ENCODE measurements at places on chromosomes 2 and 18.

DNA sequence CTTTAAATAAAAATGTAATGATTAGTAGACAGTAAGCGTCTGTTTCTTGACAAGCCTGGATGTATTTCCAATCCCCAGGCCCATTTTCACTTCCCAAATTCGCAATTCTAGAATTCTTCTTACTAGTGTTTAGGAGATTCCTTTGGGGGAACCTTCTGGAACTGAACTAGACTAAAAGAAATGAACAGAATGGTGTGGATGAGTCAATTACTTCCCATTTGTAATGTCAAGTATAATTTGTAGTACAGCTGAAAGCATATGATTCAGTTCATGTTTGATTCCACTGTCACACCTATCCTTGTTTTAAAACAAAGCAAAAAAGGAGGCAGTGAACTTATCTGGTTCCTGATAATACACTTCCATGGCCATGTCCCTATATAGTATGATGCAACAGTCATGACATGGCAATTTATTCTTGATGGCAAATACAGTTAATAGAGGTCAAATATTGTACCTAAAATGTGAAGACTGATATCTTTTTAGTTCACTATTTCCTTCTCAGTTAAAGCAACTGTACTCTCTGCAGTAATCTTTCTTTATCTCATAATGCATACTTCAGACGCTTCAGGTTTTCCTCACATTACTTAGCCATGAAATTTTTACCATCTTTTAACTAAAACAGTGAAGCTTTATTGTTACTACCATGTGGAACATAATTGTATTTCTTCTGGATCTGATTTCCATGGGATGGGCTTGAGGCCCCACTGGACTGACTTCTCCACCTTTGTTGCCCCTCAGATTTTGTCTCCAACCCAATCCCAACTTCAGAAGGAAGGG lies 2.0 kb downstream of the IDH1 start:
- DNase-seq = no peak

DNA sequence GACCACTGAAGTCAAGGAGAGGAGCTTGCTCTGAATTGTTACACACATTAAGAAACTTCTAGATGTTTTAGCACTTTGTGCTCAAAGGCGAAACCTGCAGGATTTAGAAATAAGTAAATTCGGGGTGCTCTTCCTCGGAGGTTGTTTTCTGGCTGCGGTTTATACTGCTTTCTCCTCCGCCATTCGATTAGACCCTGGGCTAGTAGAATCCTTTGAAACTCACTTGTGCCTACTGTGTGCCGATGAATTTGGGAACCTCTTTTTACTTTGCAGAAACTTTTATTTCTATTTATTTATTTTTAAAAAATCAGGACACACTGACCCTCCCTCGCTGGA lies 3.5 kb downstream of the MEIS1 start:
- DNase-seq = no peak

DNA sequence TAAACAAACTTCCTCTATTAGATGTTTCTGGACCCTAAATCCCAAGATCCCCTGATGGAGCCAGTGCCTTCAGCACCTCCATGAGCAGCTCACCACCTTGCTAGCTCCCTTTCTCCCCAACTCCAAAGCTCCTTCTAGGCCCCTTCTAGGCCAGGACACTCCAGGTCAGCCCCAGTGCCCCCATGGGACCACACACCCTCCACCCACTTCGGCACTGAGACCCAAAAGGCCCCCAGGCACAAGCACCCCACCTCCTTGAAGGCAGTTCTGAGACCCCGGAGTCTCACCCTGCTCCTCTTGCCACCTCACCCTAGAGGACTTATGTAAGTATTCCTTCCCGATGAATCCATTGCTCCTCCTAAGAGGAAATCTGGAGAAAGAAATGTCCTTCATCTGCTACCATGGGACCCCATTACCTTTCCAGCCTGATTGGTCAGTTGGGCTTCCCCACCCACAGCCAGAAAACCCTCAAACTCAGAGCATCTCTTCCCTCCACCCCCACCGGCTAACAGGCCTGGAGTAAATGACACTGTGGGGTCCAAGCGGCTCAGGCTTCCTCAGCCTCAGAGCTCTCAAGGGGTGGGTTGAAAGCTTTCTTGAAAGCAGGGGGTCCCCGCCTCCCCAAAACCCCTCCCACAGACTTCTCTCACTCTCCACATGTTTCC lies 9.8 kb upstream of the ARMC9 start:
- no peak for DNase-seq

DNA sequence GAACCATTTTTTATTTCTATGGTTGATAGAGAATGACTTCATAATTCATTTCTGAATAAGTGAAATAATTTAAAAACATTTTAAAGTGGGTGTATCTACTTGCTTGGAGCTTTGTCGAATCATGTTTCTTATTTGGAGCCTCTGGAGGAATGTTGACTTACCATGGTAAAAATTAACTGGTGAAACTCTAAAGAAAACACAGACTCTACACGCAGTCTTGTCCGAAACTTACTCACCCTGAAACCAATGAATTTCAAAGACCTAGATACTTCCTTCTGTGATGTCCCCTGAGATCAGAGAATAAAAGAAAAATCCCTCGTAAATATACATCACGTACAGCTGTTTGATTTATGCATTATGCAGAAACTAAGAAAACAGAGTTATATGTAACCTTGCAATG lies 665.2 kb upstream of the NRXN1 start:
- DNase-seq = no peak

DNA sequence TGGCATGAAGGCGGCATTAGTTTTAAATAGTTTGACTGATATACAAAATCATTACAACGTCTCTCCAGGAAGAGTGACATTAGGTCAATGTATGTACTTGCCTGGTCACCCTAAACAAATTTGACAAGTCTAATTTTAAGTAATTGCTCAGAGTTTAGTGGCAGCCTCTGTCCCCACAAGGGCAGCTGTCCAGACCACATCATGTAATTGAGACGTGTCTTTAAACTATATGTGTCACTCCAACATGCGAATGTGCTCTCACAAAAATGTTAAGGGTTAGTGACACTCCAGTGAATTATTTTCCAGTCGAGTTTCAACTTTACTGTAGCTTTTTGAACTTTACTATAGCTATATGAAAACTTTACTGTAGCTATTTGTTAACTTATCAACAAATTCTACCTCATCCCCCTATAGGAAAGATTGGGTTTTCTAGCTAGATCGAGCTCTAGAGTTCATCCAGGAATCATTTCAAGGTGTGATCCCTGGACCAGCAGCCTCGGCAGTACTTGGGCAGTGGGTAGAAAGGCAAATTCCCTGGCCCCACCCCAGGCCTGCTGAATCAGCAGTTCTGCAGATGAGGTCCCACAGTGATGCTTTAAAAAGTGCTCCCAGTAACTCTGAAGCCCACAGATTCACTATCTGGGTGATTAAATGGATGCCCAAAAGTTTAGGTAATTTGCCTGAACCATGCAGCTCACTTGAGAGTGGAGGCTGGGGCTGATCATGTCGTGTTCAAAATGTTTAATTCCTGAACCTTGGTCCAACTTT lies 66.4 kb upstream of the POU3F3 start:
- no peak for DNase-seq

GRCh38 chr18:35968278-35968880 lies 4.1 kb upstream of the RMP24 start:
- DNase-seq = no peak

DNA sequence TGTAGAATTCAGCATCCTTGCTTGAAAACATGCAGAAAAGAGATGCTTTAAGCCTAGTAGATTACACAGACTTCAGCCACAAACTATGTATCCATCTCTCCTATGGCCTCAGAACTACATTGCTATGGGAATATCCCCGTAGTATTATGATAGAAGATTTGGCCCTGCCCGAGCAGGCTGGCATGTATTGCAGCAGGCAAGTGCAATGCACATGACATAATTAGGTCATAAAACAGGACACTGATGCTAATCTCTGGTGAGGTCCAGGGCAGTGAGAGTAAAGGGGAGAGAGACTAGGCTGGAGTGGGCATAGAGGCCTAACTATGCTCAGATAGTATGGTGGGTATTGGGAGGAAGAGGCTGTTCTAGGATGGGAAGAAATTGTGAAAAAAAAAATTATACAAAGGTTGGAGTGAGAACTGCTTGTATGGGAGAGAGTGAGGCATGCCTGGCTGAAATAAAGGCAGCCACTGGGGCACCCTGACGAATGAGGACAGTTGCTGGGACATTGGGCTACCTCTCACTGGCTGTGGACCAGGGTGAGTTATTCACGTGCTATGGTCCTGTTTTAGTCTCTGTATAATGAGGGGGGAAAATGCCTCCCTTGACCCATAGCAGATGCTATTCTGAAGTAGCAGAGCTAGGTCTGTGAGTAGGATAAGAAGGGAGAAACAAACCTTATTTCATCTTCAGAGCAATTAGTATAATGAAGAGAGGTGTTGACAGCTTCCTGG lies 1.6 kb upstream of the PLA2R1 start:
- DNase-seq = no peak

GRCh38 chr2:238873381-238873801 lies 25.5 kb downstream of the TWIST2 start:
- DNase-seq = no peak

DNA sequence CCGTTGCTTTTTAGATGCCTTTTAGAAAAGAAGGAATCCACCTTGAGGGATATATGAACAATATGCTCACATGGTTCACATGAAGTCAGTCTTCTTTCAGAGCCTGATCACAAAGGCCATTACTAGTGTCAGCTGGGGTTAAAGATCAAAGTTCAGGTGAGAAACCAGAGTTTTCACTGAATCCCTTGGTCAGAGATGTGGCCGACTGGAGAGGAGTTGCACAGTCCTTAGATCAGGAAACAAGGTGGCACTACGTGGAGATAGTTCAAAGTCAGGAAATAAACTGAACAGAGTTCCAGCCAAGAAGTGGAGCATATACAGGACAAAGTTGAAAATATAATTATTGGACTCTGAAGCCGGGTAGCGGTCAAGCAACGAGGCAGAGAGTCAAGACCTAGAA lies 54.6 kb downstream of the AAK1 start:
- no peak for DNase-seq

GRCh38 chr2:232776435-232776834 lies at the start of gene KCNJ13:
KCNJ13 (minus strand) TSS chr2:232776565; CDS start chr2:232771362, 5,203 bp downstream.
- no peak for DNase-seq

DNA sequence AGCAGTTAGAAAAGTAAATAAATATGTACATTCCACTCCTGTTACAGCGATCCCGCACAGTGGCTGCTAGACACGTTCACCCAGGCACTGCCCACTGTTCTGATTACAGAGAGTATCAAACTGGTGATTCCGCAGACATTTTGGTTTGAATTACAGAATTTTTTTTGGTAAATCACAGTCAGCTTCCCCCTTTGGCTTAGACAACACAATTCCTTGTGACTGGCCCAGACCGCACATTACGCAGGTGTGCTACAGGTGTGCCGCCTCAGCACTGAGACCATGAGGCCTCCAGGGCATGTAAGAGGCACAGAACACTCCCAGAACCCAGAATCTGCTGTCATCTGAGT lies 112.3 kb downstream of the PXDN start:
- DNase-seq = no peak

- DNase-seq = no peak
Measured at GRCh38 chr2:6434438-6434837, 431.3 kb downstream of the CMPK2 start.

DNA sequence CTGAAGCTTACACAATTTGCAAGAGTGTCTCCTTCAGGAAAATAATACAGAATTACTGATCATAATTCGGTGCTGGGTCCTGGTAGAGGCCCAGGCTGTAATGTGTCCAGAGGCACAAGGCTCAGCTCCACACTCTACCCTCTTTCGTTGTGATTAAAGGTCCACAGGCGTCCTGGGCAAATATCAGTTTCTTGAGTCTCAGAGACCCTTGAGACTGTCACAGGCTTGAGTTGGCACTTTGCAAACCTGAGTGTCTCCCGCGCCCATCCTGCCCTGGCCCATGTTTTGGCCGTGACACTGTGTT lies 46.9 kb upstream of the SMAD7 start:
- DNase-seq = no peak

GRCh38 chr18:49055754-49056172 lies 105.0 kb upstream of the SMAD7 start:
- DNase-seq = no peak

GRCh38 chr2:96894151-96894531 lies 24.3 kb upstream of the SEMA4C start:
- no peak for DNase-seq

DNA sequence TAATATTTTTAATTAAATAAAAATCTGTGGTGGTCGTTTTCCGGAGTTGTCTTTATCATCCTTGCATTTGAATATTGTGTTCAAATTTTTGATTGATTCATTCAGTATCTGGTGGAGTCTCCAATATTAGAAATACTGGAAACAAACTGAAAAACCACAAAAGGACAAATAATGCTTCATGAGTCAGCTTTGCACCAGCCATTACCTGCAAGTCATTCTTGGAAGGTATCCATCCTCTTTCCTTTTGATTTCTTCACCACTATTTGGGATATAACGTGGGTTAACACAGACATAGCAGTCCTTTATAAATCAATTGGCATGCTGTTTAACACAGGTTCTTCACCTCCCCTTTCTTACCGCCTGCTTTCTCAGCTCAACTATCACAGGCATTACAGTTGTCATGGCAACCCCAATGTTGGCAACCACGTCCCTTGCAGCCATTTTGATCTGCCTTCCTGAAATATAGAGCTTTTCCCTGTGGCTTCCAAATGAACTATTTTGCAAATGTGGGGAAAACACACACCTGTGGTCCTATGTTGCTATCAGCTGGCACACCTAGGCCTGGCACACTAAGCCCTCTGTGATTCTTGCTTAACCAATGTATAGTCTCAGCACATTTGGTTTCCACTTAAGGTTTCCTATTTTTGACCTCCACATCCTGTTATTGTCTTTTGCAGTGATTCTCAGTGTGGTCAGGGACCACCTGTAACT lies 6.5 kb downstream of the CTLA4 start:
- DNase-seq = no peak

GRCh38 chr2:204950695-204951346 lies 405.5 kb downstream of the PARD3B start:
- no peak for DNase-seq

GRCh38 chr2:97644023-97644717 lies 1.7 kb upstream of the COX5B start:
- DNase-seq = no peak

DNA sequence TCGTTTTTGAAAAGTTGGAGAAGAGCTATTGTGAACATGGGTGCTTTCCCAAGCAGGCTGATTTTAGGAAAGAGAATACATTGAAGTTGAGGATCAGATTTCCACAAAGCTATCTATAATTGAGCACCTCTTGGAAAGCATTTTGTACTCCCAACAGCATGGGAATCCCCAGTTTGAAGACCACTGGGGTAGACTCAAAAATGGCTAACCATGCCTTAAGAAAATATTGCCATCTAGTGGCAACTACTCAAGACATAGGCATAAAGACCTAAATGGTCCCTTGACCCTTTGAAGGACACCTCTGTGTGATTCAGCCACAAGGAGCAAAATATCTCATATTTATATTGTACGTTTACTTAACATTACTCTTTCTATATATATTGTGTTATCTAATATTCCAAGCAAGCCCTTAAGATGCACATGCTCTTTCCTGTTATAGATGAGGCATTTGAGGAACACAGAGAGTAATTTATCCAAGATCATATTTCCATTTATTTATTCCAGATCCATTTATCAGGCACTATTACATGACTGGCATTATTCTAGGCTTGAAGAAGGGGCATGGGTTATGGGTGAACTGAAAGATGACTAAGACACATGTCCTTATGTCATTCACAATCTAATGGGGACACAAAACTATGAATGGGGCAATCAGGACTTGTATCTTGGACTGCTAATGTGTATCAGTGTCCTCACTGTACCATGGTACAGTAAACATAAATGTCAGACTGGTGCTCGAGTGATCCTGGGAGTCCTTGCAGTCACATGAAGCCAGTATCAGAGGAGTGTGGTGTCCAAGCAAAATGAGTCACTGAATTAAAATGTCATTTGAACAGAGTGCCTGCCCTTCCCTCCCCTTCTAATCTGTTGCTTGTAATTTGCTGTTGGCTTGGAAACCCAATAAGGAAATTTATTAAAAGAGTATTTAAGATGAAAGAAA lies 121.0 kb upstream of the XPO1 start:
- DNase-seq = no peak

- DNase-seq = no peak
Measured at GRCh38 chr18:71040161-71040560, 751.3 kb downstream of the SOCS6 start.

Data from activated effector memory CD4-positive, alpha-beta T cell treated with Interleukin-2 at 50 U/mL for 16 hours (primary cell).